Common myeloid progenitor, CD34-positive (primary cell): ENCODE measurements at places on chromosomes 11 and 22.

DNA sequence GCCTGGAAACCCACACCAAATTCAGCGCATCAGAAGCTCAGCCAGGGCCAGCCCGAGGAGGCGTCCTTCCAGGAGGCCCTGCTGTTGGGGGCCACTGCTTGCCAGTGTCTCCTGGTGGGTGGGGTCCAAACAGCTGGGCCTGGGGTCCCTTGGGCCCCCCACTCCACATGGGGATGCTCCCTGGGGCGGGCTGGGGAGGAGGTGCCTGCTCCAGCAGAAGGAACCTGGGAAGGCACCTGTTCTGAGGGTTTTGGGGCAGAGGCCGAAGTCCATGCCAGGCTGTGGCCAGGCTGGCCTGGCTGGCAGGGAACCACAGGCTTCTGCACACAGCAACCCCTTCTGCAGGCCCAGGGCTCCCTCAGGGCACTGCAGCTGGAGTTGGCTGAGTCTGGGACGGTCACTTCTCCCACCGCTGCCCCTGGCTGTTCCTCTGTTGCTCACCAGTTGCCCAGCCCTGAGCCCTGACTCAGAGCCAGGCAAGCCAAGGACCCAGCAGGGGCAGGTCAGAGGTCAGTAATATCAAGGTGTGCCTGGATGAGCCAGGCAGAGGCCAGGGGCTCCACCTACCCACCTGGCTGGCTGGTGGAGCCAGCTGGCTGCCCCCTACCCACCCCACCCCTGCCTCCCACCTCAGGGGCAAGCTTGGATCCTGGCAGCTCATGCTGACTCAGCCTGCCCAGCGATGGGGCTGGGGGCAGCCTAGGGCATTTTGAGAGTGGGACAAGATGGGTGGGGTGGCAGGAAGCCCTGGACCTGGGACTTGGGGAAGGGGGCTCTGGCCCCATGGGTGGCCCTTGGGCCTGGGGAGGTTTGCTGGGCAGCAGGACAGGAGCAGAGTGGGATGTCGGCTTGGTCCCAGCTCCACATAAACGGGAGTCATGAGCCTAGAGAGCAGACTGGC lies 12.0 kb upstream of the PHLDA2 start:
- peak; percentile 32 for DNase-seq

DNA sequence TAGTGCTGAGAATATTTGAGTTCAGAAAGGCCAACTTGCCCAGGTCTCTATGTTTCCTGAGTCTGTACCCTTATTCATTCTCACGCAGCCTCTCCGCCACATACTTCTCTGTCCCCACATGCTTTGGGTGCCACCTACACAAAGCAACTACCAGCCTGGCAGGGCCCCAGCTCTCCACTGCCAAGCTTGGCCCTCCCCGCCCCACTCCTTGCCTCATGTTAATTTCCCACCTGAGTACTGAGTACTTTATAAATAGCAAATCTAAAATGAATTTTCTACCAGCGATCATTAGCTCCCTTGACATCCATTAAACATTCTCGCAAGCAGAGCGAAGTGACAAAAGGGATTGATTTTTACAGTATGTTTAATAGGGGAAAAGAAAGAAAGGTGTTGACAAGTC lies 20.8 kb downstream of the NTM start:
- DNase-seq: no peak

DNA sequence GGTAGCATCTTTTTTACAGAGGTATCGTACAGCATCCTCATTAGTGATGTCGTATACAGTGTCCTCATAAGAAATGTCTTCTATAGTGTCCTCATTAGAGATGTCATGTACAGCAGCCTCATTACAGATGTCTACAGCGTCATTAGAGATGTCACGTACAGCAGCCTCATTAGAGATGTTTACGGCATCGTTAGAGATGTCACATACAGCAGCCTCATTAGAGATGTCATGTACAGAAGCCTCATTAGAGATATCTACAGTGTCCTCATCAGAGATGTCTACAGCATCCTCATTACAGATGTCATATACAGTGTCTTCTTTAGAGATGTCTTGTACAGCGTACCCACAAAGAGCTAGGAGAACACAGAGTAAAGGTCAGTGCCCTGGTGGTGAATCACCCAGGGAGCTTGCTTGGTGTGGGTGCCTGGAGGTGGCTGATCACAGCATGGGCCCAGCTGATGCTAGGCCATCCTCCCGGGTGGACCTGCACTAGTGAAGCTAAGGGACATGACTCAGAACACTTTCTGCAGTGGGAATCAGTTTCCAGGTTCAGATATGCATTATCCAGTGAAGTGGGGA lies 109.2 kb downstream of the IGLL1 start:
- no peak for DNase-seq

DNA sequence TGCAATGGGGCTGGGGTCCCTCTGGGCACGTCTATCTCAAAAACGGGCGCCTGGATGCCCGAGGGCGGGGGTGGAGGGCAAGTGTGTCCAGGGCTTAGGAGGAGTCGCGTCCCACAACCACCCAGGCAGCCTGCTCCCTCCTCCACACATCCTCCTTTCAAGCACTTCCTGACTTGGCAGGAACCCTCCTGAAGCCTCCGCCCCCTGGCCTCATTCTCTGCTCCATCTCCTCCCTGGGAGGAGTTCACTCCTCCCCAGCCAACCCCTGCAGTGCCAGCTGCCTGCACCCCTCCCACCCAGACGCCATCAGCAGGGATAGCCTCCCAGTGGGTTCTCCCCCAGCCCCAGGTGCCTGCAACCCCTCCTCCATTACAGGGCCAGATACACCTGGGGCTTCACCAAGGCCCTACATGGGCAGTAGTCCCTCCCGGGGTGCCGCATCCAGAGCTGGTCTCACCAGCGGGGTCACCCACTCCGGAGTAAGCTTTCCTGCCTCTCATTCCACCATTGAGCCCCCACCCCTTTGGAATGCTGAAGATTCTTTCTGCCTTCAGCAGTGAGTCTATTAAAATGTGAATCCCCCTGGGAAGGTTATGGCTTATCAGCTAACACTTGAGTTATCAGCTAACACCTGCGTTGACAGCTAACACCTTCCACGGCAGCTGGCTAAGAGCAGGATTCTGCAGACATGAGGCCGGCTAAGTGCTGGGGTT lies 24.4 kb downstream of the RTN4R start:
- DNase-seq: peak; percentile 39

- DNase-seq: no peak
Measured at GRCh38 chr11:40986320-40986719, 473.1 kb downstream of the LRRC4C start.

DNA sequence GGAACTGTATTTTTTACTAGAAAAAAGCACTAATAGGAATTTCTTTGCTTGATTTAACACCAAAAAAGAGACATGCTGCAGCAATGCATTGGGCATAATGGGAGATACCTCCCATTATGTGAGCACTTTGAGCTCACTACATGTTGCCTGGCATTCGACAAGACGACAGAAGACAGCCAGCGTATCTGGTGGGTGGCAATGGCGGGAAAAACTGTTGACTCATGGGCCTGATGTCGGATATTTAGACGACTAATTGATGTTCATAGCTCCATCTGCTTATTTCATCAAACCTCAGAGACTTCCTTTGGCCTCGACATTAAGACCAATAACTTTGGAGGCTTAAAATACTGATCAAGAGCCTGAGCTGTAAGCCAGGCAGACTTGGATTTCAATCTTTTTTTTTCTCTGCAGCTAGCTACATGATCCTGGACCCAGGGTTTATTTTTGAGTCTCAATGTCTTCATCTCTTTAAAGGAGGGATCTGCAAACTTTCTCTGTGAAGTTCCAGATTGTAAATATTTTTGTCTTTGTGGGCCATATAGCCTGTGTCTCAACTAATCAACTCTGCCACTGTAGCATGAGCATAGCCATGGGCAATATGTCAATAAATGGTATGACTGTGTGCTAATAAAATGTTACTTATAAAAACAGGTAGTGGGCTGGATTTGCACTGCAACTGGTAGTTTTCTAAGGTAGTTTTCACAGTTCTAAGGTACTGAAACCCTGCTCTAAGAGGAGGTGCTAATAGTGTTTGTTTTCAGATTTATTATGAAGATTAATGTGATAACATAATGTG lies 375.1 kb downstream of the METTL15 start:
- no peak for DNase-seq

DNA sequence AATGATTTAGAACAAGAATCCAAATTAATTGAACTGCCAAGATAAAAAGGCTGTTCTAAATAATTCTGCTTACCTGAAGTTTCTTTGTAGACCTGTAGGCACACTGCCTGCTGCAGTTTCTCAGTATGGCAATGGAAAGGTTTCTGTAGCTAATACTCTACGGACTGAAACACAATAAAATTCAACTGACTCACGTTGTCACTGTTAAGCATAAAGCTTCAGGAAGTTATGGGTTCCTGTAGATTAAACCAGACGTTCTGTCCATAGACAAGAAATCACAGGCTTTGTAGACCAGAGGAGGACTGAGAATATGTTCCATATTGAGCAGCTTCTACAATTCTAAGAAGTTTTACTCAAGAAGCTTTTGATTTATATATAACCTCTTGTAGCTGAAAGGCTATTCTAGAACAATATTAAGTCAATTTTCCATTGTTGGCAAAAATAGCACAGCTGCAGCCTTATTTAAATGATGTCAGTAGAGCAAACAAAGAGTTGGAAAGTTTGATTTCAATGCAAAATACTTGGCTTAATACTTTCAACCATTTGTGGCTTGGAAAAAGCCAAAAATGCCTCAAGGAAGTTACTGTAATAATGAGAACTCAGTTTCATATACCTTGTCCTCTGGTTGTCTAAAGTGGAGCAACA lies at the start of gene GLYATL2:
GLYATL2 (minus strand) TSS at position 344 of the 645 bp plus-strand sequence. CDS start 5,092 bp downstream, outside the sequence.
- peak; percentile 92 for DNase-seq

GRCh38 chr22:24512043-24512442 lies 16.9 kb downstream of the UPB1 start:
- DNase-seq: peak; percentile 86
